ENCODE measurements at places on chromosomes 1 and 21.
A peak's percentile ranks its signal among the peaks of the same experiment; 100 is the strongest.

DNA sequence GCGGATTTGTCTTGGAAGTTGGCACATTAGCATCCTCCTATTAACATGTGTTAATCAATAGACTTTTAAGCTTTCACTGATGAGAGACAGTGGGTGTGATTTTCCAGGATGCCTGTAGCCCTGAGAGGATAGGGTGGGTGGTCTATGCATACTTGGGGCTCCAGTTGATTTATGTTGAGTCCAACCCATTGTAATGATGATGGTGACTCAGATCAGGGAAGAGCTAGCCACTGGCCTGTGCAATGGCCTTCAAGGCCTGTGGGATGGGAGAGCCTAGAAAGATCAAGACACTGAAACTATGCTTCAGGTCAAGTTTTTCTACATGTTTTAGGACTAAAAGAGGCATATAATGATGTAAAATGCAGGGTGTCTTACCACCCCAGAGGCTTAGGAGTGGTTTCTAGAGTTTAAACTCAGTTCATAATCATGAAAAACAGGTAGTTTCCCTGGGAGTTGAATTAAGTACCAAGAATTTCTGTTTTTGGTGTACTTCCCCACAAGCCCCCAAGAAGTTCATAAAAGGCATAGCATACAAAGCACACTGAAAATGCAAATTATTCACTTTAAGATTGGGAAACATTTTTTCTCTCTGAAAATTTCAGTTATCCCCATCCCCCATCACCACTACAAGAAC lies 19.9 kb downstream of the BEND5 start:
- DNase-seq = no peak

DNA sequence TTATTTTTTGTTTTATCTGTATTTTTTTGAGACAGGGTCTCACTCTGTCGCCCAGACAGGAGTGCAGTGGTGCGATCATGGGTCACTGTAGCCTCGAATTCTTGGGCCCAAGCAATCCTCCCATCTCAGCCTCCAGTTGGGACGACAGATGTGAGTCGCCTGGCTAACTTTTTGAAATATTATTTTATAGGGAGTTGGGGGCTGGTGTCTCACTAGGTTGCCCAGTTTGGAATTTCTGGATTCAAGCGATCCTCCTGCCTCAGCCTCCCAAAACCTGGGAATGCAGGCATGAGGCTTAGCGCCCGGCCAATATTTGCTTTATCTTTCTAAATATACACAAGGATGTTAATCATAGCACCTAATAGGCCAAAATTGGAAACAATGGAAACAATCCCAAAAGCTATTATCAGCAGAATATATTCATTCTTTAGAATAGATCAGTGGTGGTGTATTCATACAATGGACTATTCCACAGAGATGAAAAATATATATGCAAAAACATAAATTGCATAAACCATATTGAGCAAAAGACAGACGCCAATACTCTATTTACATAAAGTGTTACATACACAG lies 55.9 kb downstream of the DAP3 start:
- DNase-seq = no peak

GRCh38 chr1:165143437-165144065 lies 213.0 kb downstream of the LMX1A start:
- peak; percentile 5 for DNase-seq

- DNase-seq = no peak
Measured at GRCh38 chr1:202247104-202247503, 53.5 kb downstream of the LGR6 start.

GRCh38 chr1:101371259-101371658 lies 134.4 kb downstream of the S1PR1 start:
- no peak for DNase-seq

DNA sequence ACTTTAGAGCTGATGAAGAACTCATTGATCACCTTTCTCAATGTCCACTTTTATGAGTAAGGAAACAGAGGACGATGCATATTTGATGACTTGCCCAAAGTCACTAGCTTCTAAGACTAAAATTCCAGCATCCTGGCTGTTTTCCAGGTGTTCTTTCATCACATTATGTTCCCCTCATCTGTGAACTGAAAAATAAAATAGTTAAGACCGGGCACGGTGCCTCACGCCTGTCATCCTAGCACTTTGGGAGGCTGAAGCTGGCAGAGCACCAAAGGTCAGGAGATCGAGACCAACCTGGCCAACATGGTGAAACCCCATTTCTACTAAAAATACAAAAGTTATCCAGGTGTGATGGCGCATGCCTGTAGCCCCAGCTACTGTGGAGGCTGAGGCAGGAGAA lies 297.5 kb downstream of the DUSP10 start:
- DNase-seq = no peak

GRCh38 chr1:118920124-118920717 lies 67.9 kb downstream of the TBX15 start:
- DNase-seq = no peak

DNA sequence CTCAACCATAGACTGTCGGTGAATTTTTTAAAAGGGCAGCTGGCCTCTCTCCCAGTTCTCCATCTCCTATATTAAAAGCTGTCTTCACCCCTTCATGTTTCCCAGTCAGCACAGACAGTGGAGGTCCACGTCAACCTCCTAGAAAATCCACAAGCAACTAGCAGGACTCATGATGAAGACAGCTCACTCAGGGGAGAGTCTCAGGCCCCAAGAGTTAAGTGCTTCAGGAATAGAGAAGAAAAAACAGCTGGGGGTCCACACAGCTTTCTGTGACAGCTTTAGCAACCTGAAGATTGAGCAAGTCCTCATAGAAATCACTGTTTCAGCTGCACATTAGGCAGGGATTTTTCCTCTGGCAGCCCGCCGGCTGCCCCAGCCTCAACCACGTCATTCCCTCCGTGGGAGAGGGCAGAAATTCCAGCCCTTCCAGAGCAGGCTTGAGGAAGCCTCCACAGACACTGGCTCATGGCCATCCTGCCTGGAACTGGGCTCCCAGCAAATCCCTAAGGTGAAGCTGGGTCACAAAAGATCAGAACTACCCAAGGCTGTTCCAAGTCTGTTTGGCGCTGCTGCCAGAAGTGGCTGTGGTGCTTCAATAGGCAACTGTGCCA lies 15.2 kb downstream of the GPR161 start:
- DNase-seq = no peak

GRCh38 chr21:31781737-31782136 lies 49.8 kb upstream of the SCAF4 start:
- no peak for DNase-seq

DNA sequence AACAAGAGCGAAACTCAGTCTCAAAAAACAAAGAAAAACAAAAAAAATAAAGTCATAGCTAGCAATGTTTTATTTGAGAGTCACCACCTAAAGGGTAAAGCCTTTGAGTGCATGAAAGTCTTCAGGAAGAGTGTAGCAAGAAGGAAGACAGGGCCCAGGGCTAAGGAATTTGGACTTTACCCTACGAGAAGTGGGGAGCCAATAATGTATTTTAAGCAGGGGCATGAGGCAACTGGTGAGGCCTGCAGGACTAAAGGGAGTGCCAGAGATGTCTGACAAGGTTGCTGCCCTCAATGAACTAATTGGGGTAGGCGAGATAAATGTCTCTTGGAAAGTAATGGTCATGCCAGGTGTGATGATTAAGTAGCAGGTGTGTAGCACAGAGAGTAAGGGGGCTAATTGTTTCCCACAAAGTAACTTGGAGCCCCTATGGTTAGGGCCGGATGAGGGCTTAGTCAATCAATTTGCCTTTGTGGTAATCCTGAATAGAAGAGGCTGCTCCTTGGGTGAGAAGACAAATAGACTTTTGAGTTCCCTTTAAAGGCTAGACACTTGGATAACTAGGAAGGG lies 31.6 kb upstream of the CACNA1E start:
- DNase-seq = no peak

GRCh38 chr1:117611894-117612483 lies 6.1 kb downstream of the TENT5C start:
- no peak for DNase-seq

GRCh38 chr1:2337081-2337480 lies 54.3 kb downstream of the MORN1 start:
- DNase-seq = no peak

- no peak for DNase-seq
Measured at GRCh38 chr1:208058267-208058666, 147.3 kb upstream of the CD34 start.

- no peak for DNase-seq
Measured at GRCh38 chr1:64243757-64244080, 40.3 kb downstream of the UBE2U start.

GRCh38 chr1:235683653-235684052 lies 34.1 kb upstream of the GNG4 start:
- DNase-seq = no peak

- no peak for DNase-seq
Measured at GRCh38 chr1:201198598-201198997, 8.0 kb downstream of the IGFN1 start.

GRCh38 chr21:33917421-33917820 lies 1.8 kb upstream of the ATP5PO start:
- no peak for DNase-seq

- no peak for DNase-seq
Measured at GRCh38 chr21:46082963-46083790, 14.7 kb upstream of the COL6A2 start.

GRCh38 chr1:55140546-55140983 lies 74.6 kb downstream of the USP24 start:
- peak; percentile 46 for DNase-seq

DNA sequence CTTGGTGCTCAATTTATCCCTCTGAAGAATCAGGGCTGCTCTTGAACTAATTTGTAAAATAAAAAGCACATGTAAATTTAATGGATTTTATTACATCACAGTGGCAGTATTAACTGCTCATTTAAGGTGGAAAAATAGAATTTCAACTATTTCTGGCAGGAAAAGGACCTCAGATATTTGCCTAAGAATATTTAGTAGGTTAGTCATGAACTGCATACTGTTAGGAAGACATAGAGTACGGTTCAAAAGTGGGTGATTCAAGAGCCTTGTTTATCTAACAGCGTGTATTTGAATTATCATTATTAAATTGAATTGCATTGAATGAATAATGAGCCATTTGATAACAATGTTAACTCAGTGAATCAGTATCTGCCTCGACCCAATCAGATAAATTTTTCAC lies 248.8 kb upstream of the PBX1 start:
- no peak for DNase-seq

- no peak for DNase-seq
Measured at GRCh38 chr1:51863384-51863783, 15.1 kb downstream of the NRDC start.

DNA sequence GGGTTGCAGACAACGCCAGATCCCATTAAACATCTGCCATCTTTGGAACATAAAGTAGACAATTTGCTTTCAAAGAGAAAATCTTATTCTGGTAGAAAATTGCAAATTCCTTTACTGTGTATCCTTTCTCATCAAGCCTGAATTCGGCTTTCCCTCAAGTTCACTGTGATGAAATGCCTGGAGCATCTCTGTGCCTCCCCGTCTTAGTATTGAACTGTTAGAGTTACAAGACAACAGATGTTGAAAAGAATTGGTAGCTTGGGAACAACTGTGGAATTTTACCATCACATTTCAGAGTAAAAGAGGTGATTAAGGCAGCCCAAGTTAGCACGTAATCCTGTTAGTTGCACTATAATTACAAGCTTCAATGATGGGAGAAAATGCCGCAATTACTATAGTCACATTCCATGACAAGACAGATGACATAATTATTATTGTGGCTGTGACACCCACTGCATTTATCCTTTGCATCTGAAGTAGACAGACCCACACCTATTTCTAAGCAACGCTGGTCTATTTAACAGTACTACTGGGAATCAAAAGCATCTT lies 54.4 kb upstream of the B3GALNT2 start:
- no peak for DNase-seq

DNA sequence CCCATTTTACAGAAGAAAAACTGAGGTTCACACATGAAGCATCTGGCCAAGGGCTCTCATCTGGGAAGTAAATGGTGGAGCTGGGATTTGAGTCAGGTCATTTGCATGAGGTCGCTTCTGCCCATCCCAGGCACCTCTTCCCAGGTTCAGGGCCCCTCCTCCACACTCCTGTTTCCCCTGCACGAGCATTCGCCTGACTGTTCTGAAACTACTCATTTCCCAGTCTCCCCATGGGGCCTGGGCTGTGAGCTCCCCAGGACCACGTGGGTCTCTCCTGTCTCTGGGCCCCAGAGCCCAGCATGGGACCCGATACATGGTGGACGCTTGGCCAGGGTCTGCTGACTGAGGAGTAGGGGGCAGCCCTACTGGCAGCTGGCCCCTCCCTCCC lies 360.8 kb downstream of the MATN1 start:
- no peak for DNase-seq

GRCh38 chr1:103917795-103918194 lies 168.1 kb downstream of the AMY1C start:
- DNase-seq = no peak

GRCh38 chr21:41606706-41607105 lies 98.7 kb upstream of the TMPRSS2 start:
- DNase-seq = no peak

DNA sequence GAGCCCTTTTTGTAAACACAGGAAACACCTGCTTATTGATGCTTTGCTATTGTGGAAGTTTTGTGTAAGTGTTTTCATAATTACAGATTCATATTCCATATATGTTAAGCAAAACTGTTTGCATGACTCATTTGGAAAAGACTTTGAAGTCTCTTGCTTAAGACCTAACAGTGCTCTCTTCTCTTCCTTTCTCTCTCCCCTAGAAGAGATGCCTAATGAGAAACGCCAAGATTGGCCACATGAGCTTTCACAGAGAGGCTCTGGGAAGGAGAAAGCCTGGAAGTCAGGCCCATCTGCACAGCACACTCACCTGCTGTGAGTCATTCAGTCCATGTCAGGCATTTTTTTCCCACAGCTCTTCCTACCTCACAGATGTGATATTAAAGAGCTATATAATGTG lies 101.6 kb upstream of the PALMD start:
- DNase-seq = no peak

DNA sequence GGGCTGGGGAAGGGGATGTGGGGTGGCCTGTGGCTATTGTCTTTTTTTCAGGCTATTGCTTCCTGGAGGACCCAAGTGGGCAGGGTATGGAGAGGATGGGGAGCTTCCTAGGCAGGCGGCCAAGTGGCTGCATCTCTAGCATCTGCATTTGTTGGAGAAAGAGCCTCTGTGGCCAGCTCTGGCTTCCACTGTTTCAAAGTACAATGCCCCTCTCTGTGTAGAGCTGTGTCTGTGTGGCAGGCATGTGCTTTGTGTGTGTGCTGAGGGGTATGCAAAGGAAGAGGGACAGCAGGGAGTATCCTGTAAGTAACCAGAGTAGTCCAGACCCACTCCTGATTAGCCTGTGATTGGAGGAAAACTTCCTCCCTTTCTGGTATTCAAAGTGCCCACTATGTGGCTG lies 40.6 kb downstream of the KCNA2 start:
- DNase-seq = no peak

GRCh38 chr1:26122988-26123973 lies 11.7 kb downstream of the PDIK1L start:
- no peak for DNase-seq
